ENCODE measurements at places on chromosomes 7 and 10.

DNA sequence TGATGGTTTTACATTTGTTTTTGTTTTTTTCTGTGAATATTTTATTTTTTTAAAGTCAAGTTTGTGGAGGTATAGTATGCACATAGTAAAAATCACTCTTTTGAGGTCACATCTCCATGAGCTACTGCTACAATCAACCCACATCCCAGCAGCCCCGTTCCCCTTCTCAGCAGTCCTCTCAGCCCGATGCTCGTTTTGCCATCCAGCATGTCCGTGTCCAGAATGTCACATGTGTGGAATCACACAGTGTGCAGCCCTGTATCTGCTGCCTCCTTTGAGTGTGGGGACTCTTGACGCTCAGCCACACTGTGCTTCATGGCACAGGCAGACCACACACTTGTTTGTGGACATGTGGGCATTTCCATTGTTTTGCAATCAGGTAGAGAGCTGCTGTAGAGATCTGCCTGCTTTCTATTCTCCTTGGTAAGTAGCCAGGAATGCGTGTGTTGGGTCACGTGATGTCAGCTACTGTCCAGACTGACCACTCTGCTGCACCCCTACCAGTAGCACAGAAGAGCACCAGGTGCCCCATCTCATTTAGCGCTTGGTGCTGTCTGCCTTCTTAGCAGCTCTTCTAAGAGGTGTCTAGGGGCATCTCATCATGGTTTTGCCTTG is 71.6 kb upstream of the CAMK2B start:
- DNase-seq = no peak

DNA sequence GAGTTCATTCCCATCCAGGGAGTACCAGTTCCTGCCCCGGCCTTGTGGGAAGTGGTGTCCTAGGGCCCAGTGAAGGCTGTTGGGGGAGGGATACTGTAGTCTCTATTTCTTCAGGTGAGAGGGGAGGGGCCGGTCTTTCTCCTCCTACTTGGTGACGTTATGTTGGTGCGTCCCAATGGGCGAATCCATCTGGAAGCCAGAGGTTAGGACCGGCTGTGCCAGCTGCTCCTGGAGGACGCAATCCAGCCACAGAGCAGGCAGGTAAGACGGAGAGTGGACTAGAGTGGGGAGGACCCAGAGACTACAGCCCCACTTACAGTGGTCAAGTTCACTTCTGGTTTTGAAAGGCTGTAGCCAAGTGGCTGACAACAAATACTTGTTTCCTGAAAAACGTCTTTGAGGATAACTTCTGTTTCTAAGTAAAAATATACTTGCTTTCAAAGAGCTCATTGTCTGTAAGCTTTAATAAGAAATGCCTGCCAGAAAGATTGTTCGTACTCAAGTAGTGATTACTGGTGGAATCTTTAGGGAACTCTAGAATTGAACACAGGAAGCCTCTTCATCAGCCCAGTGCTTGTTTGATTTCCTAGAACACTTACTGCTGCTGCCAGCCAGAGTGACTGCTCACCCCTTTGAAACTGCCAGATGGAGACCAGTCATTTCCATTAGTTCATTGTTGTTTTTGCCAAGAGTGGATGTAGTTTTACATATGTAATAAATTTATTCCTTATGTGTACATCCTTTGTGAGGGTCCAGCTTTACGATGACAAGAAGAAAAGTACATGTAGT is 25.4 kb downstream of the RBM33 start:
- DNase-seq = no peak

GRCh38 chr10:132308587-132309470 is 1.1 kb upstream of the STK32C start:
- DNase-seq = no peak

DNA sequence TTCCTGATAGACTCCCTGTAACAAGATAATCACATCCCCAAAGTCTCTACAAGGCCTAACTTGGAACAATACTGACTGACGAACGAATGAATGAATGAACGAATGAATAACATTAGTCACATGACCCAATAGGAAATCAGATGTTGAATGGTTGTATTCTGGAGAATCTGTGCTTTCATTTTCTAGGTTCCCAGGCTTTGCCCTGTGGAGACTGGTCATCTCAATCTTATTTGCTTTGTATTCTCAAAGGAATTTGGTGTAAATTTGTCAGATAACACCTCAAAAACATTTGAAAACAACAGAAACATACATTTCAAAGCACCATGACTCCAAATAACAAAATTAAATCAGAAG is 69.6 kb upstream of the COL1A2 start:
- no peak for DNase-seq

GRCh38 chr10:28054228-28054860 is 55.5 kb upstream of the ODAD2 start:
- DNase-seq = no peak

GRCh38 chr10:5540891-5541290 is 16.1 kb downstream of the CALML3 start:
- DNase-seq = no peak

DNA sequence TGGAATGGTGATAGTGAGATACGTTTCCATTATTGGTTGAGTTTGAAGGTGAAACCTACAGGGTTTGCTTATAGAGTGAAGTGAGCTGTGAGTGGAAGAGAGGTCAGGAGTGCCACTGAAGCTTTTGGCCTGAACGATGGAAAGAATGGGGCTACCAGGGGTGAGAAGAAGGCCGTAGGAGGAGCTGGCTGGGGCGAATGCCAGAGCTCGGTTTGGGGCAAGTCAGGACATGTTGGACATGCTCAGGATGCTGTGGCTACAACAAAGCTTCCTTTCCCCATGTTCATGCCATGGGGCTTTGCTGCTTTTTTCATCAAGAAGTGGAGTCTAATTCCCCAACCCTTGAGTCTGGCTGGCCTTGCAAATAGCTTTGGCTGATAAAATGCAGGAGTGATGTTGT is 253.7 kb downstream of the GLRX3 start:
- no peak for DNase-seq

DNA sequence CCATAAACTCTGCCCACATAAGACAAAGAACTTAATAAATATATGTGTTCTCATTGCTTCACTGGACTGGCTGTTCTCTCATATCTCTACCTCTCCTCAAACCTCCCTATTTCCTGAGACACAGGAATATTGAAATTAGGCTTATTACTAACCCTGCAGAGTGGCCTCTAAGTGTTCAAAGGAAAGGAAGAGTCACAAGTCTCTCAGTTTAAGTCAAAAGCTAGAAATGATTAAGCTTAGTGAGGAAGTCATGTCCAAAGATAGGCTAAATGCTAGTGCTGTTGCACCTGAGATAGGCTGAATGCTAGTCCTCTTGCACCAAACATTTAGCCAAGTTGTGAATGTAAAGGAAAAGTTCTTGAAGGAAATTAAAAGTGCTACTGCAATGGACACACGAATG is 41.1 kb downstream of the GNAI1 start:
- no peak for DNase-seq

- no peak for DNase-seq
Observed at GRCh38 chr7:25894002-25894901, 257.7 kb upstream of the NFE2L3 start.

- DNase-seq = no peak
Observed at GRCh38 chr10:72712136-72712535, 20.2 kb downstream of the MCU start.

DNA sequence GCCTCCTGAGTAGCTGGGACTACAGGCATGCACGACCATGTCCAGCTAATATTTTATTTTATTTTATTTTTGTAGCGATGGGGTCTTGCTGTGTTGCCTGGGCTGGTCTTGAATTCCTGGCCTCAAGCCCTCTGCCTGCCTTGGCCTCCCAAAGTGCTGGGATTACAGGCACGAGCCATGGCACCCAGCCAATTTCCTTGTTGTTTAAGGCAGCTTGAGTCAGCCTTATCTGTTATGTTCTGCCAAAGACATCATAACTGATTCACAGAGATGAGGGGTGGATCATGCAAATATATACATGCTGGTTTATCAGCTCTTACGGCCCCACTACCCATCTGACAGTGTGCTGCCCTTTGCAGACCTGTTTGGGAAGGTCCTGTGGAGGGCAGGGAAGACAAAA is 826.7 kb downstream of the TYW1 start:
- peak; percentile 72 for DNase-seq

- DNase-seq = no peak
Observed at GRCh38 chr7:75624134-75624832, 114.5 kb downstream of the HIP1 start.

GRCh38 chr7:44854644-44855364 is 6.9 kb upstream of the H2AZ2 start:
- DNase-seq = no peak

DNA sequence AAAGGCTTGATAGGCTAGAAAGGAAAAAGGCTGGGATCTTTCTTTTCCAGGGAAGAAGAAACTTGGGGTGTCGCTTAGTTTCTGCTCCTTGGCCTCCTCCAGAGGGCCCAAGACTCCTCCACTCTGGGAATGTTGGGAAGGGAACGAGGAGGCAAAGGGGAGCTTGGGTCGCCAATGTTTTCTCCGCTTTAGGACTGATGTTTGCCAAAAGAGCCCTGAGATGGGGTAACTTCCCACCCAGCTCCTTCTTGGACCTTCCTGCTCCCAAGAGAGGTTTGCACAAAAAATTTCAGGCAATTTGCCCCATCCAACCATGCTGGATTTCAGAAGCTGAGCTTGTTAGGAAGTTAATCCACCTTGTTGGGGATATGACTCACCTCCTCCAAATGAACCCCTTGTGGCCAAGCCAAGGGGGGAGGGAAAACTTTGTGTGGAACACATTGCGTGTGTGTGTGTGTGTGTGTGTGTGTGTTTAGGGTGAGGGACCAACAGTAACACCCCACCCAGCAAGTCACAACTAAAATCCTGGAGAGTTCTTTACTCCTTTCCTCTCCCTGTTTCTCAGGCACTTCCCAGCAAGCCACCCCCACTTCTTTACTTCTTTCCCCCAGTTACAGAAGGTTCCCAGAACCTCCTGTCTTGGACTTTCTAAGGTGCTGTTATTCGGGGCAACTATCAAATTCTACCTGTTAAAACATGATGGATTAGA is 8.7 kb upstream of the HOXA2 start:
- DNase-seq = no peak

DNA sequence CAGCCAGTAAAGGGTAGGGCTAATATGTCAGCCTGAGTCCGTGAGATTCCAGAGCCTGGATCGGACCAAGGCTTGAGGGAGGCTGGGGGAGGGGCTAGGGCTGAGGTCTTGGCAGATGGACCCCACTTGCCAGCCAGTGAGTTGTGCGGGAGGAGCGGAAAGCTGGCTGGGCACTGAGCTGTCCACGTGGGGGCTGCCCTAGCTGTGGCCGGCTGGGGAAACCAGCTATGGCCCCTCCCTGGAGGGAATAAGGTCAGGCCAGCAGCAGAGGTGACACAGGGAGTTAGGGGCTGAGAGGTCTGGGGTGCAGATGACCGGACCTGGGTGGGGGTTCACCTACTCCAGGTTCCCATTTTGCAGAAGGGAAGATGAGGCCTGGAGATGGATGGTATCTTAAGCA is 77.3 kb downstream of the UNCX start:
- DNase-seq = no peak

- DNase-seq = peak; percentile 75
Observed at GRCh38 chr7:8190119-8190895, 71.7 kb downstream of the ICA1 start.

GRCh38 chr10:75982611-75983369 is 551.4 kb downstream of the LRMDA start:
- peak; percentile 36 for DNase-seq

DNA sequence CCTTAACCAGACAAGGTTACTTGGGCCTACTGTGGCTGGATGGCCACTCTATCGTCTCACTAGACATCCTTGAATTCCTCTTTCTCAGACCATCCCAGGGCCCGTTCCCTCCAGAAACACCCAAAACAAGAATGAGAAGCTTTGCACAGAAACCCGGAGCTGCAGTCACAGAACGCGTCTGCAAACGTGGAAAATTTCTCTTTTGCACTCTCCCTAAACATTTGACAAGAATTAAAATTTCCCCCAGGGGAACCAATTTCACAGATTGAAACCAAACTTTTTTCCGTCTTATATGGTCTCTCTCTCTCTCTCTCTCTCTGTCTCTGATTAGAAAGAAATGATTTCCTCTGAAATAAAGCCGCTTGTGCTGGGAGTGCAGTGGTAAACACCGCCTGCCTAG is 120.7 kb downstream of the MKX start:
- DNase-seq = no peak

GRCh38 chr10:103954543-103954942 is 12.4 kb upstream of the SLK start:
- no peak for DNase-seq

- no peak for DNase-seq
Observed at GRCh38 chr10:60473557-60473956, 83.9 kb upstream of the ANK3 start.

DNA sequence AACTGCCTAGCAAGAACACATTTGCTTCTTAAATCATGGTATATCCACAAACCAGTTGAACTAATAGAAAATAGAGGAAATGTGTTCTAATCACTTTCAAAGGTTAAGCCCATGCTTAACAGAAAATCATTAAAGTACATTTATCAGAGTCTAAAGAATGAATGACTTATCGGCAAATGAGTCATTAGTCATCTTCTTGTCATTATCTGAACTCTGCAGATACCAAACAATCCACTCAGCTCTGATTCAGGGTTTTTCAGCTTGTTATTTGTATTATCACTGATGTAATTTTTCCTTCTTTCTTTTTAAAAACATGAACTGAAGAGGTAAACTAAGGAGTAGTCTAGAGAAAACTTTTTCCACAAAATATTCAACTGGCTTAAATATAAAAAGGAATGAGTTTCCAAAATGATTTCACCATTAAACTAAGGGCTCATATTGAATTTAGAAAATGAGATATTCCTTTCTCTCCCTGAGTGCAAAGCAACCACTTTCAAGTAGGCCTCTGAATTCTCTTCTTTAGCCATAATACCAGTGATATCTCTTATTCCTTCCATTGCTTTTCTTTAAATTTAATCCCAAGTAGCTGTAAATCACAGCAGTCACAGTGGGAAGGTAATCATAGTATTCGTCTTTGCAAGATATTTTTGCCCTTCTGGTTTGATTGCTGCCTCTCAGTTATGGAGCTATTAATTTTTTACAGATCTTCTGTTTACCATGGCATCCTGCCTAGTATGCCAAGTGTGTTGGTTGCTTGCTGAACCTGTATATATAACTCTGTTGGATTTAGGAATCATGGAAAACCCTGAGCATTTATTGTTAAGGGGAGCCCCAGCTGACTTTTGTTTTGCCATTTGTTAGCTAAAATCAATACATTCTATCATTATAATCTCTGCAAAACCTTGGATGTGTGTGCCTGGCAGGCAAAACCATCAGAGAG is 125.1 kb downstream of the THSD7A start:
- DNase-seq = no peak

DNA sequence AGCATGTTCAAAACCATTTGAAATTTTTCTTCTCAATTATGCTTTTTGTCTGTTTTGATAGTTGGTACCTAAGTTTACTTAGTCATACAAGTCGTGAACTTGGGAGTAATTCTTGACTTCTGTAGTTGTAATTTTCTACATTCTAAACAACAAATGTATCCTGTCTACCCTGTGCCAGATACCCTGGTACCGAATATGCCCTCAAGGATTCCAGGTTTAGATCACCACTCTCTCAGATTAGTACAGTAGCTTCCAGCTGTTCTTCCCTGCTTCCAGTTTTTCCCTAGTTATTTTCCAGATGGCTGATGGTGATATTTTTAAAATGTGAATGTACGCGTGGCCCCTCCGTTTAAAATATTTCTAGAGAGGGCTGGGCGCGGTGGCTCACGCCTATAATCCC is 6.5 kb downstream of the STAM start:
- no peak for DNase-seq

GRCh38 chr7:94882891-94883290 is 24.5 kb upstream of the PPP1R9A start:
- no peak for DNase-seq

- no peak for DNase-seq
Observed at GRCh38 chr7:22952306-22953015, 61.5 kb downstream of the HYCC1 start.

GRCh38 chr10:93962973-93963372 is 30.8 kb upstream of the PLCE1 start:
- DNase-seq = no peak
